Fibroblast of lung (primary cell): ENCODE measurements at places on chromosomes 5 and 9.
A peak's percentile ranks its signal among the peaks of the same experiment; 100 is the strongest.

DNA sequence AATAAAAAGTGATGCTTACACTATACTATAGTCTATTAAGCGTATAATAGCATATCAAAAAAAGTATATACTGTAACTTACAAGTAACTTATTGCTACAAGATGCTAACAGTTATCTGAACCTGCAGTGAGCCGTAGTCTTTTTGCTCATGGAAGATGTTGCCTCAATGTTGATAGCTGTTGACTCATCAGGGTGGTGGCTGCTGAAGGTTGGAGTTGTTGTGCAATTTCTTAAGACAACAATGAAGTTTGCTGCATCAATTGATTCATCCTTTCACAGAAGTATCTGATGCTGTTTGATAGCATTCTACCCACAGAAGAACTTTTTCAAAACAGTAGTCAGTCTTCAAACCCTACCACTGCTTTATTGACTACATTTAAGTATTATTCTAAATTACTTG lies 7.8 kb upstream of the C9orf40 start:
- no peak overlapping the region for H3K4me3 ChIP-seq
- H3K4me1 ChIP-seq: no peaks in the 10 kb centered on the region
- H3K27me3 ChIP-seq: no peaks in the 10 kb centered on the region
- H3K36me3 ChIP-seq: no peaks in the 10 kb centered on the region

GRCh38 chr9:16912197-16912596 lies 41.7 kb upstream of the BNC2 start:
- no peaks in the 10 kb centered on the region for H3K27me3 ChIP-seq
- peak; percentile 47 for DNase-seq
- H3K4me1 ChIP-seq: no peaks in the 10 kb centered on the region
- H3K36me3 ChIP-seq: no peaks in the 10 kb centered on the region
- H3K4me3 ChIP-seq: no peak overlapping the region

DNA sequence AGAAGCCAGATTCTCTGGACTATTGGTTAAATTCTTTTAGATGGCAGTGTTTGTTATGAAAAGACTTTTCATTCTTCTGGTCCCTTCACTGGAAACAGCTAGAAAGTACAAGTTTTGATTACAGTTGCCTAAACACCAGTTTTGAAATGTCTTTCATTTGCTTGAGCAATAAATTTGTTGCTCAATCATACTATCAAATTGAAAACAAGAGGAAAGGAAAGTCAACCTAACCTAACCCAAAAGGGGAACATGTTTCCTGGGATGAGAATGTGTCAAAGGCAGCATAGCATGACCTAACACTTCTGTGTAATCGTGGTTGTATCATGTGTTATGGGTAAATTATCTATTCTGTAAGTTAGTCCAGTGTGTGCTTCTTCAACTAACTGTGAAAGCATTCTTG lies 213.2 kb downstream of the TMC1 start:
- no peak for DNase-seq
- no peak overlapping the region for H3K27ac ChIP-seq
- no peaks in the 10 kb centered on the region for H3K4me1 ChIP-seq
- H3K27me3 ChIP-seq: no peaks in the 10 kb centered on the region
- no peak overlapping the region for H3K4me3 ChIP-seq

- no peaks in the 10 kb centered on the region for H3K36me3 ChIP-seq
- H3K4me3 ChIP-seq: no peak overlapping the region
- H3K27ac ChIP-seq: no peak overlapping the region
- no peaks in the 10 kb centered on the region for H3K4me1 ChIP-seq
- H3K27me3 ChIP-seq: no peaks in the 10 kb centered on the region
- no peak for DNase-seq
Measured at GRCh38 chr5:180602481-180603075, 11.3 kb upstream of the SCGB3A1 start.
